Muscle of back (tissue), 13 donors: ENCODE measurements at places on chromosomes 12 and 14. TPM values are rescaled to one million over a fixed set of nuclear protein-coding genes. Genes with fewer than 3 reads are reported as not detected.

Gene KCNA1
- polyA plus RNA-seq: 0.09 TPM

Gene SMCO2
- polyA plus RNA-seq: not detected

Gene PRIMA1
- polyA plus RNA-seq: 3.7 TPM

Gene PTPRB
- 24.4 TPM for polyA plus RNA-seq

Gene LYZ
- polyA plus RNA-seq: 48.4 TPM
